ENCODE measurements at places on chromosomes 4 and X.
A peak's percentile ranks its signal among the peaks of the same experiment; 100 is the strongest.

GRCh38 chrX:101452056-101452455 lies 33.2 kb upstream of the ARMCX4 start:
- no peaks in the 10 kb centered on the region for H3K4me1 ChIP-seq
- DNase-seq = no peak
- H3K4me3 ChIP-seq = no peak overlapping the region
- H3K27me3 ChIP-seq = no peaks in the 10 kb centered on the region
- H3K36me3 ChIP-seq = peaks cover 2% of the 10 kb centered on the region

- peak overlapping the region; percentile 56 for H3K4me3 ChIP-seq
- no peak overlapping the region for H3K27ac ChIP-seq
- H3K4me1 ChIP-seq = peaks cover 12% of the 10 kb centered on the region
- H3K36me3 ChIP-seq = peaks cover 3% of the 10 kb centered on the region
Observed at GRCh38 chrX:153831429-153832150, 1.2 kb upstream of the PDZD4 start.

GRCh38 chr4:98284640-98285046 lies 23.5 kb downstream of the RAP1GDS1 start:
- DNase-seq = no peak
- H3K27ac ChIP-seq = no peak overlapping the region
- no peaks in the 10 kb centered on the region for H3K27me3 ChIP-seq
- peaks cover 42% of the 10 kb centered on the region for H3K4me1 ChIP-seq
- H3K36me3 ChIP-seq = no peaks in the 10 kb centered on the region

GRCh38 chr4:184420881-184421416 lies 53.4 kb downstream of the IRF2 start:
- H3K4me1 ChIP-seq = peaks cover 66% of the 10 kb centered on the region
- peak overlapping the region; percentile 72 for H3K4me3 ChIP-seq
- H3K27ac ChIP-seq = peak overlapping the region; percentile 80
- H3K36me3 ChIP-seq = peaks cover 30% of the 10 kb centered on the region
- no peaks in the 10 kb centered on the region for H3K27me3 ChIP-seq

DNA sequence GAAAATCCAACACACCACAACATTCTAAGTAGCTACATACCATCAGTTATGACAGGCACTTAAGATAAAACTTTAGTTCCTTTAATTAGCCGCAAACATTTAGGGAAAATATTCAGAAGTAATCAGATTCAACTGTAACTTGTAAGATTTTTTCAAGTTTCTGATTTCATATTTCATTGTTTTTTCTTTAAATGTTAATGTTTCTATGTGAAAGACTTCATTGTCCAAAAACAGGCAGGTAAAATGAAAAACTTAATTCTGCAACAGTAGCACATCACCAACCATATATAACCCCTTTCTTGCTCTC lies 11.6 kb upstream of the ODAM start:
- no peak overlapping the region for H3K4me3 ChIP-seq
- no peak overlapping the region for H3K27ac ChIP-seq
- no peaks in the 10 kb centered on the region for H3K36me3 ChIP-seq
- no peaks in the 10 kb centered on the region for H3K27me3 ChIP-seq
- no peak for DNase-seq

DNA sequence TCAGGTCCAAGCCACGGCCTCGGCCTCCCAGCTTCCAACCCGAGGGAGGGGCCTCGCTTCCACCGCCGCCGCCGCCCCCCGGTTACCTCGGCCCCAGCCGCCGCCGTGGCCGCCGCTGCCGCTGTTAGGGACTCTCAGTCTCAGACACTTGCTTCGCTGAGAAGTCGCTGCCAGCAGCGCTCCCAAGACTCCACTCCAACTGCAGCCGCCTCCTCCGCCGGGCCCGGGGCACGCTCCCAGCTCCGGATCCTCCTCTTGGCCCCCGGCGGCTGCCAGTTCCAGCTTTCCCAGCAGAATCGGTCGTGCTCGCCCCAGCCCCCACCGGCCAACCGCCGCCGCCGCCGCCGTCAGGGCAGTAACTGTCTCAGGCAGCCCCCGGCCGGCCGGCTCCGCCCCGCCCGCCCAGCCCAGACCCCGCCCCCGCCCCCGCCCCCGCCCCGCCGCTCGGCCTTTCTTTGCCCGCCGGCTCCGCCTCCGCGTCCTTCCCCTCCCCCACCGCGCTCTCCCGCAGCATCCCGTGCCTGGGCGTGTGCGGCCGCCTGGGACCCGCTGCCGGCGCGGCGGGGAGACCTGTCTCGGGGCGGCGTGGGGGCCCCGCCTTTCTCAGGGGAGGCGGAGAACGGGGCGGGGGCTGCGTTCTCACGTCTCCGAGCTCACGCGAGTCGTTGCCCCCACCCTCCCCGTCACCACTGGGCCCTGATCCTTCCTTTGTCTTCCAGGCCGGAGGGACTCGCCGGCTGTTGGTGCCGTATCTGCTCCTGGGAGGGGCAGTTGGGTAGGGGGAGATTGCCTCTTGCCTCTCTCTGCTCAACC lies at the start of gene ANKRD50:
Gene ANKRD50 (minus strand): TSS at position 361 of the 813 bp plus-strand sequence. CDS start 2,221 bp downstream, outside the sequence.
- H3K36me3 ChIP-seq = no peaks in the 10 kb centered on the region
- H3K27ac ChIP-seq = no peak within 1 kb of the TSS
- no peak for DNase-seq
- peaks cover 6% of the 10 kb centered on the region for H3K4me1 ChIP-seq
- H3K4me3 ChIP-seq = no peak within 1 kb of the TSS
- H3K27me3 ChIP-seq = peaks cover 10% of the 10 kb centered on the region

GRCh38 chrX:24298191-24298590 lies 15.7 kb downstream of the SUPT20HL2 start:
- peaks cover 7% of the 10 kb centered on the region for H3K27me3 ChIP-seq
- no peaks in the 10 kb centered on the region for H3K36me3 ChIP-seq
- H3K4me3 ChIP-seq = no peak overlapping the region
- H3K4me1 ChIP-seq = no peaks in the 10 kb centered on the region
- DNase-seq = no peak
- H3K27ac ChIP-seq = no peak overlapping the region

DNA sequence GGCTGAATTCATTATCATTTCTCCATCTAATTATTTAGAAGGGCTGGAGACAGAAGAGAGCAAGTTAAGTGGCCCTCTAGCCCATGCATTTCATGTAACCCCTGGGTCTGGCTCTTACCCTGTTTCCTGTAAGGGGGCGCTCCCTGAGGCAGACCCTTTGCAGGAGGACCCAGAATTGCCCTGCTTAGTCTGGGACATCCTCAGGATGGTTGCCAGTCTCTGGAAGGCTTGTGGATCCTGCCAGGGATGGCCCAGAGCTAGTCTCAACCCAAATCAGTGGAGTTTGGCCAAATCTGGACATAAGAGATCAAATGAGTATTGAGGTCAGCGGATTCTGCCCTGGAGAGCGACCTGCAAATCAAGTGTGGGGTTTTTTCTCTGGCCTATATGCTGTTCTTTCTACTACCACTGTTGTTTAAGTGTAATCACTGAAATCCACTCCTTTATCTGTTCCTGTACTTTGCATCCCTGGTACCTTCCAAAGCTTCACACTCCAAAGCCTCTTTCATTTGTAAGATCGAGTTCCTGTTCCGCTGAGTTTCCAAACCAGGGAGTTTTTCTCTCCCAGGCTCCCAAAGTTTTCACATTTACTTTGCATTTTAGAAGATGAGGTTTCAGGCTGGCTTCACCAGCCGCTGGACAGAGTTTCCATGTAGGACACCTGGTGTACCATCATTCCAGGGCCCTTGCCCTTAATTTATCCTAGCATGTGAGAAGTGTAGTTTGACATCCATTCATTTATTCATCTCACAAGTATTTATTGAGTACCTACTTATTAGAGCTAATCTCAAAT lies 6.3 kb downstream of the KLF3 start:
- H3K4me3 ChIP-seq = peak overlapping the region; percentile 65
- peaks cover 34% of the 10 kb centered on the region for H3K36me3 ChIP-seq
- DNase-seq = no peak
- H3K27me3 ChIP-seq = no peaks in the 10 kb centered on the region
- peak overlapping the region; percentile 95 for H3K27ac ChIP-seq

DNA sequence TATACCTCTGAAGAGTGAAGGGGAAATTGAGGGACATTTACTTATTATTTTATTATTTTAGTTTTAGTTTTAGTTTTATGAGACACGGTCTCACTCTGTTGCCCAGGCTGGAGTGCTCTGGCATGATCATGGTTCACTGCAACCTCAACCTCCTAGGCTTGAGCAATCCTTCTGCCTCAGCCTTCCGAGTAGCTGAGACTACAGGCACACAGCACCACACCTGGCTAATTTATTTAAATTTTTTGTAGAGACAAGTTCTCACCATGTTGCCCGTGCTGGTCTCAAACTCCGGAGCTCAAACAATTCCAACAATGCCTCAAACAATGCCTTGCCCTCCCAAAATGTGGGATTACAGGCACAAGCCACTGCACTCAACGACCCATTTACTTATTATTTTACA lies 68.4 kb upstream of the BMP2K start:
- H3K4me3 ChIP-seq = no peak overlapping the region
- H3K27me3 ChIP-seq = peaks cover 8% of the 10 kb centered on the region
- H3K27ac ChIP-seq = no peak overlapping the region
- DNase-seq = no peak

- H3K4me3 ChIP-seq = no peak overlapping the region
- no peak overlapping the region for H3K27ac ChIP-seq
- no peaks in the 10 kb centered on the region for H3K36me3 ChIP-seq
- no peaks in the 10 kb centered on the region for H3K4me1 ChIP-seq
- no peaks in the 10 kb centered on the region for H3K27me3 ChIP-seq
Observed at GRCh38 chr4:23838607-23839006, 51.2 kb downstream of the PPARGC1A start.

- no peaks in the 10 kb centered on the region for H3K27me3 ChIP-seq
- H3K4me1 ChIP-seq = no peaks in the 10 kb centered on the region
- H3K36me3 ChIP-seq = no peaks in the 10 kb centered on the region
- no peak overlapping the region for H3K4me3 ChIP-seq
- H3K27ac ChIP-seq = no peak overlapping the region
Observed at GRCh38 chrX:47097018-47097417, 18.8 kb downstream of the RGN start.

DNA sequence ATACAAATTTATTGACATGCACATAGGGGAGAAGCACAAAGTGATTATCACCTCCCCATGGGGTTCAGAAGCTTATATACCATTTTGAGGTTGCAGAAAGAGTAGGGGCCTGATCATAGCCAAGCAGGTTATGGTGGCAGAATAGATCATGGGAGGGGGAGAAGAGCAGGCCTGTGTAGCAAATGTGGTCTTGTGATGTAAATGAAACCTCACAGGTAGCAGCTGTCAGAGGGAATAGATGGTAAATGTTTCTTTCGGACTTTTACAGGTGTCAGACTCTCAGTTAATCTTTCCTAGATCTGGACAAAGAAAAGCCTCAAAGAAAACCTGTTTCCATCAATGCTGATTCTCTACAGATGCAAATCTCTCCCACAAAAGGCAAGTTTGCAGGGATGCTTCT lies 84.4 kb downstream of the CFAP299 start:
- peaks cover 29% of the 10 kb centered on the region for H3K4me1 ChIP-seq
- H3K27ac ChIP-seq = no peak overlapping the region
- no peak for DNase-seq
- H3K27me3 ChIP-seq = no peaks in the 10 kb centered on the region
- no peak overlapping the region for H3K4me3 ChIP-seq

GRCh38 chrX:150473371-150473770 lies 95.0 kb upstream of the MTM1 start:
- DNase-seq = no peak
- H3K36me3 ChIP-seq = peaks cover 2% of the 10 kb centered on the region
- peak overlapping the region; percentile 59 for H3K27ac ChIP-seq
- H3K4me3 ChIP-seq = no peak overlapping the region
- H3K4me1 ChIP-seq = peaks cover 10% of the 10 kb centered on the region

DNA sequence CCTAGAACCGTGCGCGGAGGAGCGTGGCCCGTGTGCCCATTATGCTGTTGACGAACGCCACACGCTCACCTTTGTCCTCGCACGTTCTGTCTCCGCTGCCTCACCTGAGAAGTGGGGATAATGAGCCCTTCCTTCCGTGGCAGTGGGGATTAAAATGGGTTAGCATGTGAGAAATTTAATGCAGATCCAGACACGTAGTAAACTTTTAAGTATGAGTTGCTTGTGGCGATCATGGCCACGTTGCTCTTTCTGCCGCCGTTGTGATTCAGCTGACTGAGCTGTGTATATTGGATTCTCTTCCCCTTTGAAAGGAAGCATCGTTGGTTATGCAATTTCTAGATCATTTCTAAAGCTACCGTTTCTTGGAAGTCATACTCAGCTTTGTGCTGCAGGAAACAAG lies 16.5 kb downstream of the TBC1D14 start:
- peaks cover 66% of the 10 kb centered on the region for H3K4me1 ChIP-seq
- H3K27me3 ChIP-seq = no peaks in the 10 kb centered on the region
- no peak overlapping the region for H3K27ac ChIP-seq
- H3K36me3 ChIP-seq = peaks cover 15% of the 10 kb centered on the region

DNA sequence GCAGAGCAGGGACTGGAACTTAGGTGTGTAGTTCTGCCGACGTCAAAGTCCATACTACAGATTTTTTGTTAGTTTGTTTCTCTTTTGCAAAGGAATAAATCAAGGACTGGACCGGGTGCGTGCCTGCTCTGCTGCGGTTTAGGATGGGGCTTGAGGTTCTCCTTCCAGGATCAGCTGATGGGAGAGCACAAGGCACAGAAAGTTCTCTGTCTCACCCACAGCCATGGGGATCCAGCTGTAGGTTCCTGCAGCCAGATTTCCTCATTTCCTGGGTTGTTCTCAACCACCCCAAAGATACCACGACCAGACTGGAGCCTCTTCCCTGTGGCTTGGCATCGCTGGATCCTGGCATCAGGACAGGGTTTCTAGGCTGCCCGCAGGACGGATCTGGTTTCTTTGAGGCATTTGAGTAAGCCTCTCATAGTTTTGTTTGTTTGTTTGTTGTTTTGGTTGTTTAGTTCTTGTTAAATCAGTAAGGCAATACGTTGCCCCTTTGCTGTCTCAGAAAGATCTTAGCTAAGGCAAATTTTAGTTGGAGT lies 789 bp upstream of the SRPX start:
- no peak overlapping the region for H3K4me3 ChIP-seq
- H3K27me3 ChIP-seq = peaks cover 42% of the 10 kb centered on the region
- no peaks in the 10 kb centered on the region for H3K4me1 ChIP-seq
- no peaks in the 10 kb centered on the region for H3K36me3 ChIP-seq
- no peak for DNase-seq
- no peak overlapping the region for H3K27ac ChIP-seq

GRCh38 chr4:56212774-56213173 lies 174.5 kb downstream of the AASDH start:
- DNase-seq = no peak
- no peak overlapping the region for H3K4me3 ChIP-seq
- H3K27ac ChIP-seq = no peak overlapping the region
- peaks cover 23% of the 10 kb centered on the region for H3K27me3 ChIP-seq

- no peaks in the 10 kb centered on the region for H3K4me1 ChIP-seq
- no peaks in the 10 kb centered on the region for H3K36me3 ChIP-seq
- peaks cover 7% of the 10 kb centered on the region for H3K27me3 ChIP-seq
Observed at GRCh38 chr4:54668014-54668611, 10.4 kb downstream of the KIT start.

GRCh38 chrX:110145854-110146253 lies 142.9 kb downstream of the TMEM164 start:
- H3K27me3 ChIP-seq = no peaks in the 10 kb centered on the region
- H3K36me3 ChIP-seq = peaks cover 8% of the 10 kb centered on the region
- no peak for DNase-seq
- H3K4me1 ChIP-seq = peaks cover 10% of the 10 kb centered on the region

- H3K4me1 ChIP-seq = no peaks in the 10 kb centered on the region
- H3K27ac ChIP-seq = no peak overlapping the region
- no peak overlapping the region for H3K4me3 ChIP-seq
- peaks cover 9% of the 10 kb centered on the region for H3K36me3 ChIP-seq
- DNase-seq = no peak
Observed at GRCh38 chrX:1011691-1012283, 200.7 kb downstream of the CRLF2 start.

- H3K27me3 ChIP-seq = no peaks in the 10 kb centered on the region
- no peak overlapping the region for H3K4me3 ChIP-seq
- no peaks in the 10 kb centered on the region for H3K4me1 ChIP-seq
- H3K36me3 ChIP-seq = no peaks in the 10 kb centered on the region
- DNase-seq = peak; percentile 23
- H3K27ac ChIP-seq = no peak overlapping the region
Observed at GRCh38 chr4:4260185-4260751, 12.2 kb upstream of the TMEM128 start.

GRCh38 chr4:120622601-120623000 lies 299.9 kb downstream of the PRDM5 start:
- no peak overlapping the region for H3K4me3 ChIP-seq
- no peaks in the 10 kb centered on the region for H3K36me3 ChIP-seq
- H3K27ac ChIP-seq = no peak overlapping the region
- peaks cover 13% of the 10 kb centered on the region for H3K27me3 ChIP-seq
